ENCODE measurements at places on chromosomes 1 and 21.

GRCh38 chr1:21161842-21162241, 14.9 kb downstream of the EIF4G3 start:
- DNase-seq, result no peak

DNA sequence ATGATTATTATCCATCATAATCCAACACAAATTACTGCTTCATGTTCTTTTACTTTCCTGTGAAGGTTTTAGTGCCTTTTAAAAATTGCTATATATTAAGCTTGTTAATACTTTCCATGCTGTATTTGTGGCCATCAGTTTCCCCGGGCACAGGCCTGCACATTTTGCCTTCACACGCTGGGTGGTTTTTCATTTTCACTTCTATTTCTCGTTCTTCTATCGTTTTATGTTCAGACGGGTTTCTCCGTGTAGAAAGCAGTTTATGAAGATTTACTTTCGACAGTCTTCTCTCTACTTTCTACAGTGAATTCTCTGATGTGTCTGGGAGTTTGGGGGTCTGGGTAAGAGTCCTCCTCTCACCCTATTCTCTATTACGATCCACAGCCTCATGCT, 9.5 kb downstream of the RUNX3 start:
- no peak for DNase-seq

- DNase-seq, result no peak
These were observed 56.3 kb upstream of the FAM20B start for GRCh38 chr1:178969226-178969987.

GRCh38 chr1:43058545-43059360, 100.1 kb upstream of the SLC2A1 start:
- no peak for DNase-seq

DNA sequence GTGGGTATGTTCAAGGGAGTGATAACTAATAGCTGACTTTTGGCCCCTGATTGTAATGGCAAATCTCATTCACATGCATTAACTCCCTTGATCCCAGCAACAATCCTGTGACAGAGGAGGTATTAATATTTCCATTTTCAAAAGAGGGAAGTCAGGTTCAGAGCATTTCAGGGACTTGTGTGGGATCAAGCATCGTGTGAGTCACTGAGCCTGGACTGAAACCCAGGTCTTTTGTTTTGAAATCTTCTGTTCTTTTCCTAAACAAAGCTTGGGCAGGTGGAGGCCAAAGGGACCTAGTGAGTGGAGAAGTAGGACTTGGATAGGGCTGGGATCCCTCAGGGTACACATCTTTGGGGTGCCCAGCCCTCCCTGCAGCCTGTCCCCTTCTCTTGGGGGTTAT, 37.9 kb downstream of the ETNK2 start:
- no peak for DNase-seq

GRCh38 chr21:35204850-35205541, 155.9 kb upstream of the RUNX1 start:
- DNase-seq, result no peak

DNA sequence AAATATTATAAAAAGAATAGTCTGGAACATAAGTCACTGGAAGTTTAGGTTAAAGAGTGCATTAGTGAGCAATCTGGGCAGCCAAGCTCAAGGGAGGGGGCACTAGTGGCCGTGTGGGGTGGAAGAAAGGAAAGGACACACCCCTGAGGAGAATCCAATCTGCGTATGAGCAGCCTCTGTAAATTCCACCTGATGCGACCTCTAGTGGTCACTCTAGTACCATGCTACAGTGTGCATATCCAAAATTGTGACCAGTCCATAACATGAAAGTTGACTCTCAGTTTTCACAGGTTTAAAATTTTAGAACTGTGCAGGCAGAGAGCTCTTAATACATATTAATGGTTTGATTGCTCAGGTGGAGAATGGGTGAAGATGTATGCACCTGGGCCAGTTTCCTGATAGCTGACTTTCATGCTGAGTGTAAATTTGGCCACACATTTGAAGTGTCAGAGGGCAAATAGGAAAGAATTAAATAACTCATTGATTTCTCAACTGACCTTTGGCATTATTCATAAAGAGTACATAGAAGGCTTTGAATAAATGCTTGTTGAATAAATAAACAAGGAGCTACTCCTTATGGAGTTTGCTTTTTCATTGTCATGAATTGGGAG, 105.9 kb upstream of the C21orf91 start:
- DNase-seq, result no peak

GRCh38 chr1:151581451-151581850, 30.4 kb upstream of the SNX27 start:
- DNase-seq, result no peak

- no peak for DNase-seq
These were observed 574.0 kb downstream of the KCNT2 start for GRCh38 chr1:196034080-196034706.

GRCh38 chr1:61724506-61724812, 482 bp downstream of the TM2D1 start:
- no peak for DNase-seq

GRCh38 chr1:211229365-211229759, 29.8 kb upstream of the RCOR3 start:
- DNase-seq, result no peak

- DNase-seq, result no peak
These were observed 465.8 kb upstream of the PLXNA2 start for GRCh38 chr1:208709981-208710380.

DNA sequence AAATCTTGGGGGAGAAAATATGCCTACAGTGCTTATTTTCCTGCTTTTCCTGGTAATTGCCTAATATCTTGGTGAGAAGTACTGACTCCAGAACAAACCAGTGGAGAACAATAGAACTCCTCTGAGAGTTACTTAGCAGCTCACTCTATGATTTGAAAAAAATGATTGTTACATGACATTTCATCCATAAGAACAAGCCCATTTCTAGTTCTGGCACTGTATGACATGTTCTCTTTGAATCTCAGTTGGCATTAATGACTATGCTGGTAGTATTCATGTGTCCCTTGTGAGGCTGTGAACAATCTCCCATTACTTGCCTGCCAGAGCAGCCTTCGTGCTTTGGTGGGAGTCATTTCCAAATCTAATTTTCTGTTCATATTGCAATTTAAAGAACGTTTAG, 58.0 kb downstream of the CLIC4 start:
- DNase-seq, result no peak

DNA sequence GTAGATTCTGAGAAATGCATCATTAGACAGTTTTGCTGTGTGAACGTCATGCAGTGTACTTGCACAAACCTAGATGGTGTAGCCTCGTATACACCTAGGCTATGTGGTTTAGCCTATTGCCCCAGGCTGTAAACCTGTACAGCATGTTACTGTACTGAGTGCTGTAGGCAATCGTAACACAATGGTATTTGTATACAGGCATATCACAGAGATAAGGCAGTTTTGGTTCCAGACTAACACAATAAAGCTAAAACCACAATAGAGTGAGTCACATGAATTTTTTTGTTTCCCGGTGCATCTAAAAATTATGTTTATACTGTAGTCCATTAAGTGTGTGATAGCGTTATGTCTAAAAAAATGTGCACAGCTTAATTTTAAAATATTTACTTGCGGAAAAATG, 6.9 kb downstream of the IL10RB start:
- DNase-seq, result no peak

- no peak for DNase-seq
These were observed 27.9 kb downstream of the MATN1 start for GRCh38 chr1:30695439-30695841.

DNA sequence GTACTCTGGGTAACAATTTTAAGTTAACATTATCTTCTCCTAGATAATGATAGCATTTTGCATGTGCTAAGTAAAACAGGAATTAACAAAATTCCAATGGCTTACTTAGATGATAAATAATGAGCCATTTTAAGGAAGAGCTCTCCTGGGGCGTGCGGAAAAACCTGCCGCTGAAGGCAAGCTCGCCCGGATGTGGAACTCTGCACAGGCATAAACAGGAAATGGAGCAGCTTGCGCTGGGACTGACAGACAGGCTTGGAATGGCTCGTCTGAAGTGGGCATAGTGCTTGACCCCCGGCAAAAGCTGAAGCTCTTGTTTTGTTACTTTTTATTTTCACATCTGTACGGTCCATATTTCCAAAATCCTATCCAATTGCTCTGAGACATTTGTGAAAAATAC, 169.2 kb downstream of the ZNF281 start:
- DNase-seq, result no peak

All from activated T-helper 1 cell treated with Interleukin-2 at 50 U/mL for 16 hours (primary cell).